CD4-positive, alpha-beta T cell treated with Interleukin-2 at 100 ng/mL for 4 hours (primary cell): ENCODE measurements at places on chromosomes 16 and 17.
A peak's percentile ranks its signal among the peaks of the same experiment; 100 is the strongest.

- DNase-seq: no peak
Measured at GRCh38 chr17:77032929-77033328, 107.8 kb upstream of the SEC14L1 start.

GRCh38 chr17:82461827-82462524 is 3.4 kb downstream of the NARF start:
- DNase-seq: no peak

DNA sequence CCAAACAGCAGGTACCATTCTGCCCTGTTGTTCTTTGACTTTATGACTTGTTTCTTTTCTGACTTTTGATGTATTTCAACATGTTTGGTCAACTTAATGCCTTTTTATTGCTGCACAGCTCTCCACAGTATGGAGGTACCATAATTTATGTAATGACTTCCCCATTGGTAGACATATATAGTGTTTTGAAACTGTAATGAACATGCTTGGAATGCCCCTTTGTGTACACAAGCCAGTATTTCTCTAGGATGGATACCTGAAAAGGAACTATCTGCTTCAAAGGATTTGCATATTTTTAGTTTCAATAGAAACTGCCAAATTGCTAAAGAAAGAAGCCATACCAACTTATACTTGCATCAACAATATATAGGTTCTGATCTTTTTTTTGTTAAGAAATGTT is 66.1 kb downstream of the NOG start:
- DNase-seq: no peak

- no peak for DNase-seq
Measured at GRCh38 chr16:2490190-2491105, 15.5 kb downstream of the TBC1D24 start.

- DNase-seq: no peak
Measured at GRCh38 chr17:30377574-30378240, 1.0 kb upstream of the CPD start.

- no peak for DNase-seq
Measured at GRCh38 chr17:28330671-28331070, 4.6 kb downstream of the IFT20 start.

- no peak for DNase-seq
Measured at GRCh38 chr16:19598805-19599510, 43.5 kb downstream of the VPS35L start.

DNA sequence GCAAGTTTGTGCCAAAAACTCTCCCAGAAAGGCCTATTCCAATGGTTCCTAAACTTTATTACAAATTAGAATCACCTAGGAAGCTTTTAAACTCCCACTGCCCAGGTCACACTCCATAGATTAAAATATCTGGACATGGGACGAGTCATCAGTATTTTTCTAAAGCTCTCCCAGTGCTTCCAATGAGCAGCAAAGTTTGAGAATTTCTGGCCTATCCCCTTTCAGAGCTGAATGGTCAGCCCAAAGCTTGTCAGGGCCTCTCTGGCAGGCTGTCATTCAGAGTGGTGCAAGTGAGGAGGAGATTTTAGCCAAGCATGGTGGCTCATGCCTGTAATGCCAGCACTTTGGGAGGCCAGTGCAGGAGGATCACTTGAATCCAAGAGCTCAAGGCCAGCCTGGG is 2.4 kb downstream of the BCL6B start:
- DNase-seq: no peak

GRCh38 chr16:2785101-2785991 is 2.0 kb downstream of the PRSS33 start:
- DNase-seq: peak; percentile 11

GRCh38 chr17:57466017-57466471 is 209.7 kb downstream of the MSI2 start:
- DNase-seq: no peak

GRCh38 chr16:86338403-86339115 is 171.8 kb upstream of the FOXF1 start:
- DNase-seq: no peak

DNA sequence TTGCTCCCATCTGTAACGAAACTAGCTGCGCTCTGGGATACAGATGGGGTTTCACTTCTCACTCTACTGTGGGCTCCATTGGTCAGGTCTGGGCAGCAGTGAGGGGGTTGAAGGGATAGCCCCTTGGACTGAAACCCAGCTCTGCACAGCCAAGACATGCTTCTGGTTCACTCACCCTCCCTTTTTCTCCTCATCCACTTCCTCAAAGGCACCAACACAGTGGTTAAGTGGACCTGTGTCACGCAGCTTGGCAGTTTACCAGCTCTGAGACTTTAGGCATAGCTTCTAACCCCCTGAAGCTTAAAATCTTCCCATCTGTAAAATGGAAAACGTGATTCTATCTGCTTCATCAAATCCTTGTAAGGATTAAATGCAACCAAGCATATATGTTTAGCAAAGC is 11.5 kb upstream of the KRT38 start:
- no peak for DNase-seq
